ENCODE measurements at places on chromosomes 2 and 18.
A peak's percentile ranks its signal among the peaks of the same experiment; 100 is the strongest.

GRCh38 chr2:34534761-34535160, 935.7 kb upstream of the FAM98A start:
- no peak for DNase-seq

DNA sequence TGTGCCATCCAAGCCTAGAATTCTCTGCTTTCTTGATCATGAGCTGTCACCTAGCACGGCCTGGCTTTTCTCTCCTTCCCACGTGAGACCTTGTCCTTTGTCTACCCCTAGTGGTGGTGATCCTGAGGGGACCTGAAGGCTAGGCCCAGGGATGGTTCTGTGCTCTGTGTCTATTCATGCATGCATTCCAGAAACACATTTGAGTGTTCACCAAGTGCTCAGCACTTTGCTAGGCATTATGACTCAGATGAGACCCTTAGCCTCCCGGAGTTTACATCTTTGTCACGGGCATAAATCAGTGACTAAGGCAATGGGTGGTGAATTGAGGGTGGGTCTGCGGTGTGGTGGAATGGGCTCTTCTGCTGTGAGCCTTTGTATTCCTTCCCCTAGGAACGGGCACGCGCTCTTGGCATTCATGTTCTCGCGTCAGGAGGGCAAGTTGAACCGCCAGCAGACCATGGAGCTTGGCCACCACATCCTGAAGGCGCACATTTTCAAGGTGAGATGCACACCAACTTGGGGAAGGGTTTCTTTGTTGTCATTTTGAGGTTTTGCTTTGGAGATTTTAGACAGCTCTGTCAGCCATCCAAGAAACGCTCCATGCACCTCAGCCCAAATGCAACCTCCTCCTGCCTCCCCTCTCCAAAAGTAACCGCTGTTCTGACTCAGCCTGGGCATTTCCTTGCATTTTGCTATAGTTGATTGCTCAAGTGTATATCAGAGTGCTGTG, 100.9 kb downstream of the WDSUB1 start:
- no peak for DNase-seq

GRCh38 chr2:44450806-44451205, 89.1 kb downstream of the CAMKMT start:
- no peak for DNase-seq

DNA sequence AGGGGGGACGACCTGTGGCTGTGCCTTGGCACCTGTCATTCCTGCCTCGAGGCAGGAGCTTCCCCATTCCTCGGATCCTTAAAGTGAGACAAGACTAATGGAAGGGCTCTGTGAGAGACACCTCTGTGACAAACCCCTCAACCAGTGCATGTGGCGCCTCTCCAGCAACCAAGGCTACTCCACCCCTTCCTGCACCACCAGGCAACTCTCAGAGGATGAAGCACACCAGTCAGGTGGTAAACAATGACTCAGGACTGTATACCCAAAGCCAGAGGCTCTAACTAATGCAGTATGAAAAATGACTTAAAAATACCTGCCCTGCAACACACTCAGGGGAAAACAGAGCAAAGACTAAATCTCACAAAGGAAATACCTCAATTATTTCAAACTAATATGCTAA, 136.9 kb downstream of the UXS1 start:
- no peak for DNase-seq

GRCh38 chr2:30425326-30425725, 21.7 kb upstream of the LCLAT1 start:
- DNase-seq: peak; percentile 41

DNA sequence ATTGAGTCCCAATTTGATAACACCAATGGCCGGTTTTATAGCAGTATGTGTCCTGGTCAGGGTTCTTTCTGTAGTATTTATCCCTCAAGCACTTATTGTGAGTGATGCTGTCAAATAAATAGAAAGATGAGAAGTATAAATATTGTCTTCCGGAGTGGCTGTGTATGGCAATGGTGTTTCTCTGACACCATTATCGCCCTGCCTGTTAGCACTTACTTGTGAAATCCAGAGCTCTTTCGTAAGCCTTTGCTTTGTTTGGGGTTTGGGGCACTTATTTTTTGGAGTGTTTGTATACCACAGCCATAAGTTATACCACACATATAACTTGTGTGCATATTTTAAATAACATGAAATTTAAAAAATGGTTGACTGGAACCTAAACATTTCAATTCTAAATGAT, 29.3 kb downstream of the CD8B2 start:
- no peak for DNase-seq

GRCh38 chr2:51256736-51257135, 224.8 kb upstream of the NRXN1 start:
- no peak for DNase-seq

- peak; percentile 72 for DNase-seq
Measured at GRCh38 chr2:60550178-60550983, 3.1 kb downstream of the BCL11A start.

- DNase-seq: no peak
Measured at GRCh38 chr2:70772486-70773155, 4.6 kb upstream of the ADD2 start.

- no peak for DNase-seq
Measured at GRCh38 chr2:158047156-158047611, 54.5 kb upstream of the UPP2 start.

GRCh38 chr18:74463983-74464382, 6.9 kb upstream of the DIPK1C start:
- no peak for DNase-seq

GRCh38 chr2:77418537-77418936, 103.6 kb downstream of the LRRTM4 start:
- DNase-seq: no peak

- no peak for DNase-seq
Measured at GRCh38 chr2:214550786-214551185, 139.9 kb downstream of the VWC2L start.

DNA sequence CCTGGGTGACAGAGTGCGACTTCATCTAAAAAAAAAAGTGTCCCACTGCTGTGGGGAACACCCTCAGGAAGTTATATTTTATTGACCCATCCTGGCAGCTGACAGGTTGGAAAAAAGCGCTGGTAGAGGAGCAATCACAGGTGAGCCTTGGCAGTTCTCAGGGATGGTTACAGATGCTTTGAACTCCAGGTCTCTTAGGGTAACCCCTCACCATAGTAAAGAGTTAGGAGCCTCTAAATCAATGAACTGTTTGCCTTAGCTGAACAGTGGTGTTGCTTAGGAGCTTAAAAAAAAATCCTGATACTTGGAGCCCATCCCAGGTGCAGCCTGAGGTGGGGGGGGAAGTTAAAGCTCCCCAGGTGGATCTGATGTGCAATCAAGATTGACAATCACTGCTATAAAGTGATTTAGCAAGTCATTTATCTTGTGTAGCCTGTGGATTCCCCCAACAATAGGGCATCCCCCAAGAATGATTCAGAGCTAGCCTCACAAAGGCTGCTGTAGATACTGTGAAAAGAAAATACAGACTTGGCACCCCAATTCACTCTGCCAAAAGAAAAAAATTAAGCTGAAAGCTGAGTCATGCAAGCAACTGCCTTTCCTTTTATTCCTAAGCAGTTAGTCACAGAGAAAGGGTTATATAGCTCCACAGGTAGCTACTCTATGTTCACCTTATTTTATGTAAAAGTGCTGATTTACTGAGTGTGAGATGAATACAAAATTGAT, 14.8 kb downstream of the SLC16A14 start:
- no peak for DNase-seq

GRCh38 chr2:171540437-171540836, 18.2 kb downstream of the CYBRD1 start:
- no peak for DNase-seq

DNA sequence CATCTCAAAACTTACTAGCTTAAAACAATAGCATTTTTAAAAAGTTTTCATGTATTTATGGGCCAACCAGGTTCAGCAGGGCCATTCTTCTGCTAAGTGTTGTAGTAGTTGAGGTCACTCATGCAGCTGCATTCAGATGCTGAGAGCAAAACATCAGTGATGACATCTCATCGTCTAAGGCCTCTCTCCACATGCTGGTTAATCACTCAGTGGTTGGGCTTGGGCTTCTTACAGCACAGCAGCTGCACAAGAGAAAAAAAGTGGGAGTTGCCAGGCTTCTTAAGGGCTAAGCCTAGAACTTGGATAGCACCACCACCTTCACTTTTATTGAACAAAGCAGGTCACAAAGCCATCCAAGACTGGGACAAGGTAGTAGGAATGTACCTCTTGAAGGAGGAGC, 190.3 kb downstream of the IRS1 start:
- DNase-seq: no peak

DNA sequence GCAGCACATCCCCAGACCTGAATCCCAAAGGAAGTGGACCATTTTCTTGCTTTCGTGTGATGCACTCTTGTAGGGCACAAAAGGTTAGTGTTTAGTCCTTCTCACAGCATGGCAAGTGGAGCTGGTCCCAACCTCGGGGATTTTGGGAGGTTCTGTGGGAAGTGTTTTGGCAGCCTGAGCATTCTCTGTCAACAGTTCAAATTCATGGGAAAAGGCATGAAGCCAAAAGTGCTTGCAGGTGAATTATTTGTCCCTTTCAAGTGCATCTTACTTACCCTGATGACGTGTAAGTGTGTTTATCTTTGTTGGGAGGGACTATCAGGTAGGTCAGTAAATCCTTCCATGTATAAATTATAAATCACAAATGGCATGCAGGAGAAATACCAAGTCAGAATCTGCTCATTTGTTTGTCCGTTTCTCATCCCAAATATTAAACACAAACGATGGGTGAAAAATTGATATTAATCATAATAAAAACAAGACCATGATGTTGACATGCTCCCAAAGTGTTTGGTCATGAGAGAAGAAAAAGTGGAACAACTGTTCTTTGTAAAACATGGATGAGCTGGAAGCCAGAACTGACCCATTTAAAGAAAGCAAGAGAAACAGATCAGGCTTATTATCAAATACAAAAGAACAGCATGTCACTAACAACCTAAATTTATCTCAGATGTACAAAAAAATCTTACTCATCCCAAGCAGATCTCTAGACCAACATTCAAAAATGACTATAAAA, 57.6 kb downstream of the EPHA4 start:
- no peak for DNase-seq

DNA sequence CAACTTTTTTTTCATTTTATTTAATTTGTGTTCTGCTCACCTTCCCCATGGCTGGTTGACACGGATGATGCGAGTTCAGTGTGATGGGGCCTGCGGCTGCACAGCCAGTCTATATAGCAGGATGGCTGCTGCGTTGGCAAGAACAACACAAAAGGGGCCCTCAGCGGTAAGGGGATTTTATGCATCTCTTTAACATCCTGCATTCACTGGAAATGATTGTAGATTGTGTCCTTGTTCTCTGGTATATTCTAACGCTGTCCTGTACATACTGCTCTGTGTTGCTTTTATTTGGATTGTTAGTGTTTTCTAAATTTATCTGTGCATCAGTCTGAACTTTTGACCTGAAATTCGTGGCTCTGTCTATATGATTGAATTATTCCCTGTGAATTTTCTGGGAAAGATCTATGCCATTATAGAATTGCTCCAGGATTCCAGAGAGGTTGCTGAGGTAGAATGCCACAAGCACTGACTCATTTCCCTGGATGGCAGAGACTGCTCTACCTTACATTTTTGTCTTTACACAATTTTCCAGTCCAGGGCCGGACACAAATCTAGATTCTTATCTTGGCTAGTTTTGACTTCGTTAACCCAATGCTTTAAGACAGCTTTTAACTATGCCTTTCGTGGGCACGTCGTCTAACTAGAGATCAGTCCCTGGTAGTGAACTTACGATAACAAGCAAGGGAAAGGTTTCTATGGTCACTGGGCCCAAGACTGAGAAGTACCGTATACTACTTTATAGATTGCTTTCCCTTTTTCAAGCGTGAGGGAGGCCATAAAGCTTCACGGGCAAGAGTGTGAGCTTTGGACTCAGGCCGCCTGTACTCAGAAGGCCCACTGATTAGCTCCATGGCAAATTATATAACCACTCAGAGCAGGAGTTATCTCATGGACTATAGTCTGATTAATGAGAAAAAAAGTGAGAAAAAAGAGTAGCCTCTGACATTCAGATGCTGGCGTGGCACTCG, at the start of gene CRYGC:
TSS of gene CRYGC (minus strand) at position 85 of the 968 bp plus-strand sequence. CDS start at position 49, 36 bp downstream.
- DNase-seq: no peak

DNA sequence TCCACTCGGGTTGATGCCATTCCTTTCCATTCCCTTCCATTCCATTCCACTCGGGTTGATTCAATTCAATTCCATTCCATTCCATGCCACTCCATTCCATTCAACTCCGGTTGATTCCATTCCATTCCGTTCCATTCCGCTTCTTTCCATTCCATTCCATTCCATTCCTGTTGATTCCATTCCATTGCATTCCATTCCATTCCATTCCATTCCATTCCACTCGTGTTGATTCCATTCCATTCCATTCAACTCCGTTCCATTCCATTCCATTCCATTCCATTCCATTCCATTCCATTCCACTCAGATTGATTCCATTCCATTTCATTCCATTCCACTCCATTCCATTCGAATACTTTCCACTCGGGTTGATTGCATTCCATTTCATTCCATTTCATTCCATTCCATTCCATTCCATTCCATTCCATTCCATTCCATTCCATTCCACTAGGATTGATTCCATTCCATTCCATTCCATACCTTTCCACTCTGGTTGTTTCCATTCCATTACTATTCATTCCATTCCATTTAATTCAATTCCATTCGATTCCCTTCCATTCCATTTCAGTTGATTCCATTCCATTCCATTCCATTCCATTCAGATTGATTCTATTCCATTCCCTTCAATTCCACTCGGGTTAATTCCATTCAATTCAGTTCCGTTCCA, 1141.8 kb downstream of the RPIA start:
- no peak for DNase-seq

GRCh38 chr2:234480337-234480736, 16.5 kb downstream of the ARL4C start:
- no peak for DNase-seq

GRCh38 chr2:190119257-190119656, 56.7 kb upstream of the MSTN start:
- DNase-seq: peak; percentile 11

- no peak for DNase-seq
Measured at GRCh38 chr2:70091816-70092215, 4.5 kb downstream of the PCBP1 start.

GRCh38 chr2:124563426-124563825, 538.3 kb downstream of the CNTNAP5 start:
- DNase-seq: no peak

DNA sequence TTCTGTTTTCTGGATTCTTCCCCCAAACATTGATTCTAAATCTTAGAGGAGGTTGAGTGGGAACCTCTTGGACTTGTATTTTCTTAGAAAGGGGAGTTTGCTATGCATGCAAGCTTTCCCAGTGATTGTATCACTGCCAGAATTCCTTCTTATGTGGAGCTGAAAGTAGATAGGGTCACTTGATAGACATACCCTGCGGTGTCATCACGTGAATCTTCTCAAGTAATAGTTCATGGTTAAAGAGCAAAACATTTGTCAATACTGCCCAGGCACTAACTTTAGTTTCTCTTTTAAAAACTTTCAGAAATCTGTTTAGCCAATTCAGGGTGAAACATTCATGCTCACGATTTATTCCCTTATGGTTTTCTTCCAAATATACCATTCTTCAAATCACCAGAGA, 6.4 kb downstream of the PMAIP1 start:
- no peak for DNase-seq

Data from posterior cingulate gyrus (tissue), 11 donors.